NCI-H748 treated with DMSO at 0.1 percent for 48 hours (cell line): ENCODE measurements at places on chromosomes 7 and 10.

DNA sequence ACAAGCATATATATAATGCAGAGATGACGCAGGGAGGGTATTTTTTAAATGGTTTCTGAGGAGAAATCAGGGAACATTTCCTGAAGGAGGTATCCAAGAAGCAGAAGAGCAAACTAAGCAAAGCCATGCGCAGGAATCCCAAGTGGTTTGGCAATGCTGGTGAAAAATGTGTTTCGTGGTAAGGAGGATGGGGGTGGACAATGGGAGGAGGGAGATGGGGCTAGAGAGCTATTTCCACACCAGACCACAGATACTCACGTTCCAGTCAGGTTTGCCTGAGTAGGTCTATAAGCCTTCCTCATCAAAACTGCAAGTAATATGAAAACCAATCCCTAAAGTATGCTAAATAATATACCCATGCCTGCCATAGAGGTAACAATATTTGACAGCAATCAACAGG is 223.7 kb upstream of the MKLN1 start:
- DNase-seq: no peak

- no peak for DNase-seq
Observed at GRCh38 chr10:77074104-77074624, 563.4 kb downstream of the KCNMA1 start.

DNA sequence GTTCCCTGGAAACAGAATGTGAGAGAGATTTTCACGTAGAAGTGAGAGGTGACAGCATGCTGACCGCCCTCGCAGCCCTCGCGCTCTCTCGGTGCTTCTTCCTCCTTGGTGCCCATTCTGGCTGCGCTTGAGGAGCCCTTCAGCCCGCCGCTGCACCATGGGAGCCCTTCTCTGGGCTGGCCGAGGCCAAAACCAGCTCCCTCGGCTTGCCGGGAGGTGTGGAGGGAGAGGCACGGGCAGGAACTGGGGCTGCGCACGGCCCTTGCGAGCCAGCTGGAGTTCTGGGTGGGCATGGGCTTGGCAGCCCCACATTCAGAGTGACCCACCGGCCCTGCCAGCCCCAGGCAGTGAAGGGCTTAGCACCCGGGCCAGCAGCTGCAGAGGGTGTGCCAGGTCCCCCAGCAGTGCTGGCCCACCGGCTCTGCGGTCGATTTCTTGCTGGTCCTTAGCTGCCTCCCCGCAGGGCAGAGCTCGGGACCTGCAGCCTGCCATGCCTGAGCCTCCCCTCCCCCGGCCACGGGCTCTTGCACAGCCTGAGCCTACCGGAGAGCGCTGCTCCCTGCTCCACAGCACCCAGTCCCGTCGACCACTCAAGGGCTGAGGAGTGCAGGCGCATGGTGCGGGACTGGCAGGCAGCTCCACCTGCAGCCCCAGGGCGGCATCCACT is 888.7 kb upstream of the ZWINT start:
- DNase-seq: no peak

- no peak for DNase-seq
Observed at GRCh38 chr10:36462194-36462593, 663.2 kb upstream of the ANKRD30A start.

GRCh38 chr10:125003146-125003900 is 61.4 kb downstream of the ZRANB1 start:
- DNase-seq: no peak

GRCh38 chr10:133130602-133131001 is 29.4 kb upstream of the KNDC1 start:
- DNase-seq: no peak

GRCh38 chr7:43193893-43194292 is 81.4 kb downstream of the HECW1 start:
- no peak for DNase-seq

- DNase-seq: no peak
Observed at GRCh38 chr7:50266635-50267386, 37.7 kb upstream of the IKZF1 start.

GRCh38 chr7:5284304-5285281 is 1.9 kb downstream of the SLC29A4 start:
- DNase-seq: peak; percentile 76
